ENCODE measurements at places on chromosomes 16 and 17.
A peak's percentile ranks its signal among the peaks of the same experiment; 100 is the strongest.

GRCh38 chr16:72126429-72126765, 32.8 kb downstream of the DHX38 start:
- no peak for DNase-seq

- no peak for DNase-seq
Measured at GRCh38 chr16:1696863-1697262, 9.1 kb upstream of the MAPK8IP3 start.

GRCh38 chr16:89969741-89970410, 21.3 kb downstream of the DEF8 start:
- DNase-seq = no peak

- DNase-seq = no peak
Measured at GRCh38 chr17:18919963-18920362, 32.0 kb upstream of the SLC5A10 start.

- DNase-seq = no peak
Measured at GRCh38 chr16:84361546-84361945, 6.8 kb upstream of the ATP2C2 start.

- no peak for DNase-seq
Measured at GRCh38 chr17:81416612-81417011, 21.4 kb downstream of the BAHCC1 start.

DNA sequence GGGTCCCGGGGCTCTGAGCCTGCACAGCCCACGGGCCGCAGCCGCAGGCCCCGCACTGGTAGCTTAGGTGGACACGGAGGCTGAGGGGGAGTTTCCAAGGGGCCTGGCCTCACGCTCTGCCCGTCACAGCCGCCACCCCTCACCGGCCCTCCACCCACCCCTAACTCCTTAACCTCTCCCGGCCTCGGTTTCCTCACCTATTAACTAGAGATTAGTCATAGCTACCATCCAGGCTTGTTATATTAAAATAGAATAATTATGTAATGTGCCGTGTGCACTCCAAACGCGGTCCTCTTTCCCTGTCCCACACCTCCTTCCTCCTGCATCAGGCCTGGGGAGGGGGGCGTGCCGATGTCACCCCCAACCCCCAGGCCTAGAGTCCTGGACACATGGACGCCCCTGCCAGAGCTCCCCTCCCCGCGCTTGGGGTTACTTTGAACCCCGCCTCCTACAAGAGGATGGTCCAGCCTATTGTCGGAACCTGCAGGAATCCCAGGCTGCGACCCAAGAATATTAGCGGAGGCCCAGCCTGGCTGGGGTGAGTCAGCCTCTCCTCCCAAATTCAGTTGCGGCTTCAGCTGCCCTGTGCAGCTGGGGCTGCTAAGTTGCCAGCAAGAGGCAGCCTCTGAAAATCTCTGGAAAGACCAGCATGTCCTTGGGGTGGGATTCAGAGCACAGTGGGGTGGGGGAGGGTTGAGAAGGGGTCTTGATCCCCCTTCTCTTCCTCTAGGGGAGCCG, 17.3 kb downstream of the SOCS3 start:
- DNase-seq = no peak

- DNase-seq = no peak
Measured at GRCh38 chr17:78759203-78759968, 22.7 kb downstream of the CYTH1 start.

GRCh38 chr16:73179705-73180331, 131.9 kb upstream of the ZFHX3 start:
- no peak for DNase-seq

GRCh38 chr17:47847341-47848197, 3.4 kb downstream of the SP6 start:
- DNase-seq = no peak

GRCh38 chr17:73510981-73511718, 133.1 kb downstream of the SDK2 start:
- DNase-seq = no peak

GRCh38 chr17:9810100-9810949, 11.6 kb downstream of the GSG1L2 start:
- DNase-seq = no peak

GRCh38 chr17:67666710-67667109, 51.0 kb upstream of the NOL11 start:
- no peak for DNase-seq

DNA sequence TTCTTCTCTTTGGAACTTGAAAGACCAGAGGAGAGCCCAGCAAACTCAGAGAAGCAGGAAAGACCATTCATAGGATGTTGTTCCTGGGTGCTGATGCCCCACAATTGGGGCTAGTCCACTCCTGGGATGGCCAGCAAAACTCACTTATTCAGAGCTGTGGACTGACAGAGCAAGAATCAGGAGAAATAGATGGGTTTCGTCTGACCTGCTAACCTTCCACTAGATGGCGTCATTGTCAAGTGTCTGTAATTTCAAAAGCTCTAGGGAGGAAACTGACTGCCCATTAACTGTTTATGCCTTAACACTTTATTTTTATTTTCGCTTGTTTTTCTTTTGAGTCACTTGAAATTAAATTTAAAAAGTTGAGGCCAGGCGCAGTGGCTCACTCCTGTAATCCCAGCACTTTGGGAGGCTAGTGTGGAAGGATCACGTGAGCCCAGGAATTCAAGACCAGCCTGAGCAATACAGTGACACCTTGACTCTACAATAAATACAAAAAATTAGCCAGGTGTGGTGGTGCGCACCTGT, 28.7 kb upstream of the MILR1 start:
- DNase-seq = peak; percentile 26

DNA sequence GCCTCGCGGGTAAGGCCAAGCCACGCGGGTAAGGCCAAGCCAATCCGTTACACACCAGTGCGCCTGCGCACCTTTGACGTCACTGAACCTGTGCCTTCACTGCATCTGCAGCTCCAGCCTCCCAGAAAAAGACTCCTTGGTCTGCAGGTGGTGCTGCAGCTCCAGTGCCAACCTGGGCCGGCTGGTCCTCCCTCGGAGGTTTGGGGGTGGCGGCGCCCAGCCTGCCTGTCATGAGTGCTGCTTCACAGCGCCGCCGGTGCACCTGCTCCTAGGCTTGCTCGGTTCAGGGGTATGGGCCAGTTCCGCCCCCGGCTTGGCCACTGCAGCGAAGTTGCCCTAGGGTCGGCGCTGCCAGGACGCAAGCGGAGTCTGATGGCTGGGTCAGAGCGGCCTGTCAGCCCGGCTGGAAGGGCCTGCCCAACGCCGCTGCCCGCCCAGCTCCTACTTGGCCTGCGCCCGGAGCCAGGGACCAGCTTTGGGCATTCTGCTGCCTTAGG, 146.6 kb downstream of the USP22 start:
- DNase-seq = no peak

GRCh38 chr17:43854498-43854897, 7.5 kb downstream of the CD300LG start:
- no peak for DNase-seq

DNA sequence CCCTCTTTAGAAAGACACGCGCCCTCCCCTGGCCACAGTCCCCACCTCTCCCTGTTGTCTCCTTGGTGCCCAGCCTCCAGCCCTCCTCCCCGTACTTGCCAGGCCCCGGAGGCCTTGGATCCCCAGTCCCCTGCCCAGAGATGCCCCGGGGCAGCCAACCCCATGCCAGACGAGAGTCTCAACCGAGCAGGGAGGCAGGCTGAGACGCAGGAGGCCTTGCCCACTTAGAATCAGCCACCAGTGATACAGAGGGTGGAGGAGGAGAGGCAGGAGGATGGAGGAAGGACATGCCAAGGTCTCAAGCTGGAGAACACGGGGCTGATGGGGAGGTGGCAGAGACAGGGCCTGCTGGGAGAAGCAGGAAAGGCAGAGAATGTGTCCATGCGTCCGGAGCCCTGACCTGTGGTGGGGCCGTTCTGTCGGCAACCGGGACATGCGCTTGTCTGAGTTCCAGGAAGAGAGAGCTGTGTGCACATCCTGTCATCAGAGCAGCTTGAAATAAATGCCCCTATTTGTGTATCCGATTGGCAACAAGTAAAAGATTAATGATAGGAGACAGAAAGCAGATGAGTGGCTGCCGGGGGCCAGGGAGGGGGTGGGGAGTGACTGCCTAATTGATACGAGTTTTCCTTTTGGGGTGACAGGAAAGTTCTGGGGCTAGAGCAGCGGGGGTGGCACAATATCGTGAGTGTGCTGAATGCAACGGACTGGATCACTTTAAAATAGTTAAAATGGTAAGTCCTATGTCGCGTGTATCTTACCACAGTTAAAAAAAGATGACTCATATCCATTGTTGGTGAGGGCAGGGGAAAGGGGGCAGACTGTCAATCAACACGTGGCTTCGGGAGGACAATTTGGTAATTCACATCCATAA, 44.7 kb upstream of the MEAK7 start:
- no peak for DNase-seq

DNA sequence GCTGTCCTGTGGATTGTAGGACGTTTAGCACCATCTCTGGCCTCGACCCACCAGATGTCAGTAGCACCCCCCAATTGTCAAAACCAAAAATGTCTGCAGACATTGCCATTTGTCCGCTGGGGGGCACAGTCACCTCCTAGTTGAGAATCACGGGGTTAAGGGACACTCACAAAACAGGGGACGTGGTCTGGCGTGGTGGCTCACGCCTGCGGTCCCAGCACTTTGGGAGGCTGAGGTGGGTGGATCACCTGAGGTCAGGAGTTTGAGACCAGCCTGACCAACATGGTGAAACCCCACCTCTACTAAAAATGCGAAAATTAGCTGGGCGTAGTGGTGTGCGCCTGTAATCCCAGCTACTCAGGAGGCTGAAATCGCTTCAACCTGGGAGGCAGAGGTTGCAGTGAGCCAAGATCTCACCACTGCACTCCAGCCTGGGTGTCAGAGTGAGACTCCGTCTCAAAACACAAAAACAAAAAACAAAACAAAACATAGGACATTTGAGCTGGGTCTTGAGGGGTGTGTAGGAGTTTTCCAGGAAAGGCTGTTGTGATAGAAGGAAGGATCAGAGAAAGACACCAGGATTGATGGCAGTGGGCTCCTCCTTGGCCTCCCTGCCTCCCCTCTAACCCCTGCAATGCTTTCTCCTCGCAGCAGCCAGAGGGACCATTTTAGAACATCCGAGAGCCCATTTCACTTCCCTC, 171.8 kb upstream of the GSE1 start:
- DNase-seq = no peak

GRCh38 chr16:66976746-66977145, 11.6 kb upstream of the CES4A start:
- no peak for DNase-seq

DNA sequence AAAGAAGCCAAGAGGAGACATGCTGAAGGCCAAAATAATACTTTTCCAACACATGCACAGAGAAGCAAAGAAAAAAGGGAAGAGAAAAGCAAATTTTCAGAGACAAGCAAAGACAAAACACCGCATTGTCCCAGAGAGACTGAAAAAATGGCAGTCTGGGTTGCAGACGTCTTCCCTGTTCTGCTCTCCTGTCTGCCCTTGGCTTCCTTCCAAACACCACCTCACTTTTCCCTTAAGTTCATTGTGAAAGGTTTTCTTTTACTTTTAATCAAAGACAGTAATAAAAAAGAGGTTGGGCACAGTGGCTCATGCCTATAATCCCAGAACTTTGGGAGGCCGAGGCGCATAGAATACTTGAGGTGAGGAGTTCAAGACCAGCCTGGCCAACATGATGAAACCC, 21.2 kb upstream of the VAT1L start:
- DNase-seq = no peak

DNA sequence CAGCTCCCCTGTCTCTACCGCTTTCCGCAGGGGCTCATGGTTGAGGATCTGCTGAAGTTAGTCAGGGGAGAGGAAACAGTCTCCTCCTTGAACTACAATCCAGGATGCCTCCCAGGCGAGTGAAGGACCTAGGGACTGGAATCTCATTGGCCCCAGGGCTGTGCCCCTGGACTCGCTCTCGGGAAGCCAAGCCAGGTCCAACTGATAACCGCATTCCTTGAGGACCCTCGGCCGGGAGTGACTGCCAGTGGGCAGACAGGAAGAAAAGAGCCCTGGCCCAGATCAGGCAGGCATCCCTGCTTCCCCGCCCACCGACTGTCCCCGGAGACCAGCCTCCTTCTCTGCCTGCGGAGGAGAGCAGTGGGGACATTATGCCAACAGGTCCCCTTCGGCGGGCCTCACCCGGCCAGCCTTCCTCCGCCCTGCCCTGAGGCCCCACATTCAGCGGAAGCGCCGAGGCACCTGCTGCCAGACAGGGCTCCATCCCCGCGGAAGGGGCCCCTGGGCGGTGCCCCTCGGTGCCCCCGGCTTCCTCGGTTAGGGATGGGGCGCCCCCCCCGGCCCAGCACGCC, 776 bp downstream of the LRRC75A start:
- no peak for DNase-seq

GRCh38 chr17:79924639-79924976, 85.4 kb upstream of the CBX4 start:
- DNase-seq = no peak

DNA sequence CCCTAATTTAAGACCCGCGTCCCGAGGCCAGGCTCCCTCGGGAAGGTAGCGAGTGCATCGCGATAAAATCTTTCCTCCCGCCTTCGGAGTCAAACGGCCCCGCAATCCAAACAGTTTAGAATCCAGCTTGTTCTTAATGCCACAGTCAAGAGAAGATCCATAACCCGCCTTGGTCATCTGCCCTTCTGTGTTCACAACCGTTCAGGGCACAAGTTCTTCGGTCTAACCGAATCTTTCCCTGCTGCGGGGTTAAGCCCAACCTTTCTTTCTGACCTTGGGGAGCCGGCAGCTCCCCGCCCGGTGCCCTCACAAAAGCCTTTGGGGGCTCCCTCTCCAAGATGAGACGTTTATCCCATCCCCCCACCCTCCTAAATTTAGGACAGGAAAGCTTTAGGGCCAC, 30.3 kb downstream of the CPSF4L start:
- no peak for DNase-seq

DNA sequence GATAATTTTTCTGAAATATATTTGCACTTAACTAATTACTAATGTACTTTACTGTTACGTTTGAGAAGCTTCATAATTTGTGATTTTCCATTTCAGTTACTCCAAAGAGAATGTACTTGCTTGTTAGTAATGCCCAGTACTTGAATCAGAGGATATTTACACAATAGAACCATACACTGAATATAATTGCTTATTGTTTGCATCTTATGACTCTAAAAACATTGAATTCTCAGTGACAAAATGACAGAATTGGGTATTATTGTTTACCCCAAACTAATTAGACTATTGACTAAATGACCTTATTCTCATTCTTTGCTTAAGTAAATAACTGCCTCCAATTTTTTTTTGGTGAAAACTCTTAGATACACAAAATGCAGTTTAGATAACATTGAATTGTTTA, 8.9 kb downstream of the CCP110 start:
- no peak for DNase-seq

GRCh38 chr17:70615831-70616230, 446.5 kb downstream of the KCNJ2 start:
- DNase-seq = no peak

DNA sequence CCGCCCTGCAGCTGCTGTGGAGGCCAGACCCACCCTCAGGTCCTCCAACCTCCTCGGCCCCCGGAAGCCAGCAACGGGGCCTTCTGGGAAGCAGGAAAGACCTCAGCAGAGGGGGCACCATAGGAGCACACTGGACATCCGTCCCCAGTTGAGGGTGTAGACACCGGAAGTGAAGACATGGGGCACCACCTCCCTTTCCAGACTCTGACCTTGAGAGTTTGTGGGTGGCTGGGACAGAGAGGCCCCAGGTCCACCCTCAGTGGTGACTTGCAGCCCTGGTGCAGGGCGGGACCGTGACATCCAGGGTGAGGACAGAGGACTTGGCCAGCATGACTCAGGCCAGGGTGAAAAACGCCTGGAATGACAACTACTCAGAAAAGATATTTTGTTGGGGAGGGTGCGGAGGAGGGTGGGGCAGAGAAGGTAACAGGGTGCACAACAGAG, 19.9 kb downstream of the CEP295NL start:
- DNase-seq = peak; percentile 91

GRCh38 chr16:49019831-49020230, 261.8 kb downstream of the CBLN1 start:
- DNase-seq = no peak
